ENCODE measurements at places on chromosomes 1 and 21.

DNA sequence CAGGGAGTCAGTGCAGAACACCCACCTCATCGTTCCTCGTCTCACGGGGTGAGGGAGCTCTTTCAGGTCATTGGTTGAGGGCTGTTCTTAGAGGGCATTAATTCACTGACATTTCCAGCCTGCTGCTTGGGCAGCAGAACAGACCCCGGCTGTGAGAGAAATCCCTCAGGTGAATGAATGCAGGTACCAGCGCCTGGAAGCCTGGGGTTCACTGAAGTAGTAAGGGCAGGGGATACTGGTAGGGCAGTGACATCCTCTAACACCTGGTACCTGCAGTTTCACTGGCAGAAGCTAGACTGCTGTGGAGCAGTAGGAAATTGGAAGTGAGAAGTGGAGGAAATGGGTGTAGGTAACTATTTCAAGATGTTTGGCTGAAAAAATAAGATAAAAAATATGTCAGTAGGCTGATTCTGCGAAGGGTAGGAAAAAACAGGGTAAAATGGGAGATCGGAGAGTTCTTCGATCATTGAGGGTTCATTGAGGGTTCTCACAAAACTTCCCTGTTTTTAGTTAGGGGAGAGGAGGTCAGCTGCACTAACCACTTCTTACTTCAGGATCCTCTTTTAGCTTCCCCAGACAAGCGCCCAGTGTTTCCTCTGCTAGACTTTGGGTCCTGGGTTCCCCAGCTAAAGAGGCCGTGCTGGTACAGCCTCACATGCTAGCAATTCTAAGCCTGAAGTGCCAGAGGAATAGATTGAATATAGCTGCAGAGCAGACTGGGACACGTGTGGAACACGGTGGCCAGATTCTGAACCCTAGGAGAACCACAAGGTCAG is 55.2 kb downstream of the RNF220 start:
- no peak for DNase-seq

DNA sequence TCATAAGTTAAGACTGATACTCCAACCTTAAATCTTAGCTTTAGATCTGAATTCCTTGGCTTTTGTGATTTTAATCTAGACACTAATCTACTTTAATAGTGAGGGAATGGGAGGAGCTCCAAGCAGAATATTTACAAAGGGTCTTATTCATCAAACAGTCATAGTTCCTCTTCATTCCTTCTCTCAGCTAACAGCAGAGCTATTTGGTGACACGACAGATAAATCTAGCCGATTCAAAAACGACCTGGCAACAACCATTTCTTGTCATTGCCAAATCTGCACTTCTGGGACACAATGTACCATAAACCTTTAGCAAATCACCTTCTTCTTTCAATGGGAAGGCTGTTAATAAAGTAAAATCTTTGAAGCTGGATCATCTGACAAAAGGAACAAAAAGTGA is 52.8 kb upstream of the FOXD3 start:
- DNase-seq = no peak

- no peak for DNase-seq
Measured at GRCh38 chr1:229111703-229112319, 159.1 kb upstream of the RAB4A start.

DNA sequence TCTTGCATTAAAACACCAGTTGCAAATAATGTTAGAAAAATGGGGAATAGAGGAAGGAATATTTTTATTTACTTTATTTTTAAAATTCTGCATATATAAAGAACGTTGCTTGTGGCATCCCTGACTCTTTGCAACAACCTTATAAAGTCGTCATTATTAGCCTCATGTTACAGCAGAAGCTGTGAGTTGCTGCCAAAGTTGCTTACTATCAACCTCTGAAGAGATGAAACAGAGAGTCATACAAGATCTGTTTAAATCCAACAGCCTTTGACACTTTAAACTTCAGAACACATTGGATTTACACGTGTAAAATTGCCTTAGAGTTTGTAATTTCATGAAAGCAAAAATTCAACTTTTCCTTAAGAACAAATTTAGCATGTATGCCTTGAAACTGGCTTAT is 221.9 kb downstream of the MRPL39 start:
- DNase-seq = no peak

DNA sequence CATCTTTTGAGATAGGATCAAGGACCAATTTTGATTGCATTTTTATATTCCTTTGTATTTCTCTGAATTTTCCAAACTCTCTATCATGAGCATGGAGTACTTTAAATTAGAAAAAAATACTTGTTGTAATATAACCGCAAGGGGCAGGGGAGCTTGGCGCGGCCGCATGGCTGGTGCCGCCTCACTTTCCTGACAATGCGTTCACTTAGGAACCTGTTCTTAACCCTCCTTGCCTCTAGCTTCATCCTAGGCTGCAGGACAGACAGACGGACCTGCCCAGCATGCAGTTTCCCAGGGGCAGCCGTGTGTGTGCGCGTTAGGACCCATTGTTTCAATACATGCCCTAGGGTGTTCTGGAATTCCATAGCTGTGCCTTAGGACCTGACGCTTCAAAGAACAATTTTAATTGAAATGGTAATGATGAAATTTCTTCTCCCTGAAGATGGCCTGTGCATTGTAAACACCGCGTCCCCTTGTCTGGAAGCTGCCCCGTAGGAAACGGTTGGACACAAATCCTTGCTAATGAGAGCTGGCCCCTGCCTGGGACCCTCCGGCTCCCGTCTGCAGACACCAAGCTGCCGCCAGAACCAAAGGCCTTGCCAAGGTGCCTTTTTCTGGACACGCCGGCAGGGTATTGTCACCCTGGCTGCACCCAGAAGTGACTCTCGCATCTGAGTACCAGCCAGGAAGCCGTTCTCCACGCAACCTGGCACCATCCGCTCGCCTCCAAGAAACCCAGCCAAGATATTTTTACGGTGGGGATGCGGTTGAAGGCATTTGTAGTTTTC is 466.4 kb downstream of the NPHP4 start:
- no peak for DNase-seq

- peak; percentile 56 for DNase-seq
Measured at GRCh38 chr1:151006327-151007052, at the start of gene MINDY1. Gene MINDY1, minus strand, starts transcription at chr1:151006902. Its CDS starts 4,285 bp downstream, at chr1:151002617.

DNA sequence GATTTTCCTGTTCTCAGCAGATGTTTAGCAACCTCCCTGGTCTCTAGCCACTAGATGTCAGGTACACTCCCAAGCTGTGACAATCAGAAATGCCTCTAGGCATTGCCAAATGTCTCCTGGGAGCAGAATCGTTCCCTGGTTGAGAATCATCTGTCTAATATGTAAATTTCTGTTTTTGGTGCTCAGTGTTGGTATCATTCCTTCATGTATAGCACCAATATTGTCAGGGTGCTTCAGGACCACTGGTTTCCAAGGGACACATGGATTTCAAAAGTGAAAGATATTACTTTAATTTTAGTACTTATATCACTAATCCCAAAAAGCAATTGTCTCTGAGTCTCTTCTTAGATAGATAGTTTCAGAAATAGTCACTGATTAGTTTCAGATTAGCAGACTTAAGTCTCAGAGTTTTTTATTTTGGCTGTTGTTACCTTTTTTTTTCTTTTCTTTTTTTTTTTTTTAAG is 160.1 kb downstream of the PTPRC start:
- DNase-seq = no peak

- no peak for DNase-seq
Measured at GRCh38 chr1:39187275-39188046, 17.0 kb upstream of the MACF1 start.

GRCh38 chr1:59671066-59671952 is 143.4 kb upstream of the HOOK1 start:
- no peak for DNase-seq

DNA sequence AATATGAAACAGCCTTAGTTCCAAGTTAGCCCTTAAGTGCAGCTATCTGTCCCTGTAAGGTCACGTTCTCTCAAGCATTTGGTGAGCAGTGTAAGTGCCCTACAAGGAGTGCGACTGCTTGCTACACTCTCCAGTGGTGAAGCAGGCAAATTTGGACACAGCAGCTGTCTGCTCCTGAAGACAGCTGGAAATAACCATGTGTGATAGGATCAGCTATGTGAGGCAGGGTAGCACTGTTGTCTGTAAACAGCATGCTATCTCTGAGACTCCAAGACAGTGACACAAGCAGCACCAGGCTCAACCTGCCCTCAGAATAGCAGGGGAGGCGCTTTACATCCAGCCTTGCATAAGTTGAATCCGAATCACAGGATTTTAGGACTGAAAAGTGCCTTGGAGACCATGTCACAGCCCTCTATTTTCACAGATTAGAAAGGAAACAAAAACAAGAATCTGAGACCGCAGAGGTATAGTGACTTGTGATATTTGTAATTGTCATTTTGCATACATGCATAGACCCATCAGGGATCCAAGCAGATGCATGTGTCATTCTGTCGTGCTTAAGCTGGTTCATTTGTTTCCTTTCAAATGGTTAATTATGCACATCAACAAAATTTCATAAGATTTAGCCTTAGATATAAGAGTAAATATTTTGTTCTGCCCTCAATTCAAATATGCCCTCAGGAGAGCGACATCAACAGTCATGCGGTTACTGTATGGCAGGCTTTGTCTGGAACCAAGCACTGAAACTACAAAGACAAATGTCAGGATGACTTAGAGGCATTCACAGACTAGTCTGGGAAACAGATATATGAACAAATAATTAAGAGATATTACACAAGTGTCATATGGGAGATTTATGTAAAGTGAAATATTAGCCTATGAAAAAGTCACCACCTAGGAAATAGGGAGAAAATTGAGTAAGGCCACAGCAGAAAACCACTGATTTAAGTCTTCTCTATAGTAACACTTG is 134.9 kb upstream of the NRIP1 start:
- no peak for DNase-seq

- no peak for DNase-seq
Measured at GRCh38 chr1:2259668-2260402, 31.7 kb downstream of the SKI start.

- no peak for DNase-seq
Measured at GRCh38 chr1:233180641-233181364, 114.7 kb downstream of the PCNX2 start.

- DNase-seq = no peak
Measured at GRCh38 chr1:61124078-61124477, 41.7 kb downstream of the NFIA start.

DNA sequence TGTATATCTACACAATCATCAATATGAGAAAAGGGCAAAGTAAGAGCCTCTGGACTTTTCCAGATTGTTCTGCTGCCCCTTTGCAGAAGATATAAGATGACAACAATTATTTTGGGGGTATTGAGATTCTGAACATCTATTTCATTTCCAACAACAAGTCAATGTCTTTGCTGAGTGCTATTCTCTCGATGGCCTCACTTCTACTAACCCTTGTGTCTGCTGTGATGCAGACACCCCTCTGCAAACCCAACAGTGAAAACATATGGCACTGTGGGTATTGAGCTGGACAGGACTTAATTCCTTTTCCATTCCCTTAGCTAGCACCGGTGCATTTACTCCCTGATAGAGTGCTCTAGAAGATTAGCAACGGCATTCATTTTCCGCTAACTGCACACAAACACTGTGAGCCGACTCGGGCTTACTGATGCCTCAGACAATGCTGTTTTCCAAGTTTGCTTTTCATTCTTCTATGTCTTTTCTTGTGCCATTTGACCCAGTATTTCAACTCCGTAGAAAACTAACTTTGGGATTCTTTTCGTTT is 33.4 kb upstream of the SMYD2 start:
- DNase-seq = no peak

- no peak for DNase-seq
Measured at GRCh38 chr1:14897080-14897449, 256.5 kb upstream of the TMEM51 start.

- DNase-seq = no peak
Measured at GRCh38 chr1:50959303-50959912, 659 bp downstream of the FAF1 start.

- no peak for DNase-seq
Measured at GRCh38 chr1:232793944-232794343, 11.3 kb upstream of the MAP10 start.

DNA sequence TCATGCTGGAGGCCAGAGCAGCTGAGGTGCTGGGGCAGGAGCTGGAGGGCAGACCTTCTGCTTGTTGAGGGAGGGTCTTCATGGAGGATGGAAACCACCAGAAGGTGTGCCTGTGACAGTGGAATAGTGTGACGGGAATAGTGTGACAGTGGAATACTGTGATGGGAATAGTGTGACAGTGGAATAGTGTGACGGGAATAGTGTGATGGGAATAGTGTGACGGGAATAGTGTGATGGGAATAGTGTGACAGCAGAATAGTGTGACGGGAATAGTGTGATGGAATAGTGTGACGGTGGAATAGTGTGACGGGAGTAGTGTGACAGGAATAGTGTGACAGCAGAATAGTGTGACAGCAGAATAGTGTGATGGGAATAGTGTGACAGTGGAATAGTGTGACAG is 325.1 kb downstream of the HHAT start:
- no peak for DNase-seq

DNA sequence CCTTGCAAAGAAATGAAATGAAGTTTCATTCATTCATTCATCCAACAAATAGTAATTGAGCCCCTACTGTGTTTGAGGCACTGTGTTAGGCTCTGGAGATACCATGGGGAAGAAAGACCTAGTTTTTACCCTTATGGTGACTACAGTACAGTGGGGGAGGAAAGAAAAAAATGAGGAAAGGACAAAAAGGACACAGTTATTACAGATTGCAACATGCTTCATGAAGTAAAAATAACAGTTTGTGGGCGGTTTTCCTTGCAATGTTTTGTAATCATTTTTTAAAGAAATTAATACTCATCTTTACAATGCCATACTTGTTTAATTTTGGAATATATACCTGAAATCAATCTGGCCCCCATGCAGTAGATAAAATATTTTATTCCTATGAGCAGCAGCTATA is 120.3 kb downstream of the TM2D1 start:
- DNase-seq = no peak

DNA sequence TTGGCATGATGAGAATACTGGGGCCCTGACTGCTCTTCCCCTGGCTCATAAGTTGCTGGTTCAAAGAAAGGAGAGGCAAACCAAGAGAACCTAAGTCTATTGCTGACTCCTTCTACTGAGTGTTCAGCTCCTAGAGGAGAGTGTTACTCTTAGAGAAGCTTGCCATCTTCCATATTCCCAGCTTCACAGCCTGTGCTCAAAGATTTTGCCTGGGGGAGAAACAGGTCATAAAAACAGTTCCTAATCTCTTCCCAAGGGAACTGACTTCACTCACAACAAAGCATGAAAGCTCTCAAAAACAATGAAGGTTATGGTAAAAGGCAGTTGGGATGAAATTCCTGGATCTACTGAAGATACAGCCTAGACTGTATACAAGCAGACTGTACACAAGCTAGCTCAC is 37.1 kb downstream of the LRRC40 start:
- DNase-seq = no peak
